ENCODE measurements at places on chromosomes 2 and 18. TPM values are rescaled to one million over a fixed set of nuclear protein-coding genes. Genes with fewer than 3 reads are reported as not detected.

- no peak for DNase-seq
Measured at GRCh38 chr18:12880541-12880910, 3.5 kb downstream of the PTPN2 start.

GRCh38 chr2:4122726-4123125 is 419.4 kb downstream of the DCDC2C start:
- DNase-seq, result no peak

DNA sequence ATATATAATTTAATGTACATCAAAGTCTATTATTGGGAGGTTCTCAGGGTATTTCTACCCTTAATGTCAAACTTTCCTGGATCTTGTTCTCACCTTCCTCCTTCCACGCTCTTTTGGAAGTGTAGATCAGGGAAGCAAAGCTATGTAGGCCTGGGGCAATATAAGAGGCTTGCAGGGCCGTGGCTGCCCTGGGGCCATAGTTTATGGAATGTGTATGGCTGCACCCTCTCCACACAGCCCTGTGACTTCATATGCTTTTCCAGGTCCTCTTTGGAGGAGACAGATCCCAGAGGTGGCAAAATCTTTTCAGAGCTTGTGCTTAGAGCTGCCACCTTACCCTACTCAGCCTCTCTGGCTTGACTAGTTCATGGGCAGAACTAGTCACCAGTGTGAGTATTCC is 82.9 kb downstream of the PLB1 start:
- DNase-seq, result no peak

DNA sequence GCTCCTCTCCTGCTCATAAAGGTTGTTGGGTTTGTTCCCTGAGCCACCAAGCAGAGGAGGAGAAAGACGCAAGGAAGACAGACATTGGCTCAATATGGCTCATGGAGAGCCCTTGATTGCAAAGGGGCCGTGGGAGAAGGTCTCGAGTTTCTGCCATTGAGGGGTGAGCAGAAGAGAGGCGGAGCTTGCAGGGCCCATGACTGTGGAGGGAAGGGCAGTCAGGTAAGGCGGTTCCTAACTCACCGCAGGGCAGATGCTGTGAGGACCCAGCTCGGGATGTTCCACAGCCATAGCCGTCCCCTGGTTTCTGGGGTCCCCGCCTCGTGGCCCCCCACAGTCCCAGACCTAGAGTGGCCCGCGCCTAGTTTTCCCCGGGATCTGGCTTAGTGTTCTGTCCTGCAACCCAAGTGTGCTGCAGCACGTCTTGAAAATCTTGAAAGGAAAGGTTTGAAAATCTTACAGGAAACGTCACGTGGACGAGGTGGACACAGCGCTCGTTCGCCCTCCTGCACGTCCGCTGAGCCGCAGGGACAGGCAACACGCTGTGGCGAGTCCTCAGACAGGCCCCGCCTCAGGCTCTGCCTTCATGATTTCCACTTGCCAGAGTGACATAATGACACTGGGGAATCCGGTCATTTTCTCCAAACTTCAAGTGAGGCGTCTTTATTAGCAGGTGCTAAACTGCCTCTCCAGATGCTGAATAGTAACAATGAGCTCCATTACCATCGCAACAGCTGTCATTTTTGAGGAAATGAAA is 105.5 kb upstream of the HDAC4 start:
- no peak for DNase-seq

GRCh38 chr2:216405588-216405987 is 6.7 kb upstream of the SMARCAL1 start:
- no peak for DNase-seq

The STK11IP gene
- 12.4 TPM for total RNA-seq

- DNase-seq, result no peak
Measured at GRCh38 chr2:55408098-55408882, 11.4 kb downstream of the CCDC88A start.

Data from left cardiac atrium (tissue), 4 donors.